Chondrocyte (in vitro differentiated cells): ENCODE measurements at places on chromosomes 6 and 20.

- H3K36me3 ChIP-seq: peaks cover 2% of the 10 kb centered on the region
- DNase-seq: no peak
- H3K27me3 ChIP-seq: no peaks in the 10 kb centered on the region
- no peak overlapping the region for H3K27ac ChIP-seq
- H3K4me1 ChIP-seq: peaks cover 12% of the 10 kb centered on the region
Measured at GRCh38 chr20:49965781-49966305, 16.9 kb upstream of the SNAI1 start.

GRCh38 chr6:20965276-20965675, 431.0 kb downstream of the CDKAL1 start:
- H3K4me3 ChIP-seq: no peak overlapping the region
- DNase-seq: no peak
- H3K27me3 ChIP-seq: no peaks in the 10 kb centered on the region

GRCh38 chr6:52186480-52186879, 305 bp downstream of the IL17A start:
- H3K27me3 ChIP-seq: peaks cover 35% of the 10 kb centered on the region
- H3K4me3 ChIP-seq: no peak overlapping the region
- H3K27ac ChIP-seq: no peak overlapping the region
- H3K4me1 ChIP-seq: no peaks in the 10 kb centered on the region

GRCh38 chr6:31831350-31832215, 4.0 kb downstream of the HSPA1B start:
- H3K4me1 ChIP-seq: peaks cover 42% of the 10 kb centered on the region
- no peaks in the 10 kb centered on the region for H3K27me3 ChIP-seq
- DNase-seq: no peak
- peak overlapping the region; percentile 80 for H3K4me3 ChIP-seq

GRCh38 chr6:64694356-64694755, 1012.7 kb downstream of the EYS start:
- peaks cover 9% of the 10 kb centered on the region for H3K36me3 ChIP-seq
- DNase-seq: no peak
- H3K4me1 ChIP-seq: peaks cover 3% of the 10 kb centered on the region
- H3K27me3 ChIP-seq: no peaks in the 10 kb centered on the region
- no peak overlapping the region for H3K27ac ChIP-seq

DNA sequence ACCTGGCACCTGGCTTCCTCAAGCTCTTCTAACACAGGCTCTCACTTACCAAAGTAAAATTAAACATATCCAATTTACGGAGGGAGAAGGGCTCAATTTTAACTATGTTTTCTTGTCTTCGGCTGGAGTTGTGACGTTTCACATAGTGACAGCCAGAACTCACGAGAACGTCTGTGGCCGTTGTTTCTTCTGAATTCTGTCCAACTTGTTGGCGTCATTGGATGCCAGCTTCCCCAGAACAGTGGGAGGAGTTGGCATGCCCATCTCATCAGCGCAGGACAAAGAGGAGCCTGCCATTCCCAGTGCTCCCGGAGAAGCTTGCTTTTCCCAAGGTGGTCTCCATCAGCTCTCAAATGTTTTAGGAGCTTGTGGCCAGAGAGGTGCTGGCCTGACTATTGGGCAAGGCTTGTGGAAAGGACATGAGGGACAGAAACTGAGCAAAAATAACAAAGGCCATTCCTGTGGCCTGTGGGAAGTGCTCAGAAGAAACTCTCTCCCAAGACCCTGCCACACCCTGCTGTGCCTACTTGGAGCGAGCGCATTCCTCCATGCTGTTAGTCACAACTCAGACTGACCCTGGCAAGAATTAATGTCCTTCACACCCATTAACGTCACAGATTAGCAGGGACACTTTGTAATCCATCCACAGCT, 265.4 kb upstream of the CDH4 start:
- H3K27ac ChIP-seq: no peak overlapping the region
- peaks cover 15% of the 10 kb centered on the region for H3K27me3 ChIP-seq
- H3K36me3 ChIP-seq: no peaks in the 10 kb centered on the region
- DNase-seq: no peak

GRCh38 chr20:41044409-41045062, 15.9 kb downstream of the TOP1 start:
- no peaks in the 10 kb centered on the region for H3K27me3 ChIP-seq
- H3K27ac ChIP-seq: no peak overlapping the region
- no peak for DNase-seq
- H3K4me3 ChIP-seq: no peak overlapping the region
- peaks cover 55% of the 10 kb centered on the region for H3K4me1 ChIP-seq

GRCh38 chr6:79353226-79353625, 118.7 kb upstream of the HMGN3 start:
- H3K4me1 ChIP-seq: no peaks in the 10 kb centered on the region
- peaks cover 10% of the 10 kb centered on the region for H3K27me3 ChIP-seq
- H3K36me3 ChIP-seq: peaks cover under 1% of the 10 kb centered on the region
- no peak overlapping the region for H3K27ac ChIP-seq
- no peak overlapping the region for H3K4me3 ChIP-seq
- no peak for DNase-seq

DNA sequence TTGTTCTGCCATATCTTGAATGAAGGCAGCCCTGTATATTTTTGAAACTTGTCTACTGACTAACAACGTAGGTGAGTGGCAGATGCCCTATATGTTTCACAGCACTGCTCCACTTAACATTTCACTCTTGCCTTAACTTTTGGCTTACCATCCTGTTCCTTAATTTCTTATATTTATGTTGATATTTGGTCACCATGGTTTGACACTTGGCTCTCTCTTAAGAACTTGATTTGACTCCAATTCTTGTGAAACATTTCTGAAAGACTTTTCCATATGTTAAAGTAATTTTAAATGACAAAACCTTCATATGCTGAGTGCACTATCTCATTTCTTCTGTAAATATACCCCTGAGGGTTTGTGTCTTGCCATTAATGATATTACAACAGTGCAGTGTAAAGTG, 434.3 kb upstream of the IMPG1 start:
- peaks cover 4% of the 10 kb centered on the region for H3K27me3 ChIP-seq
- H3K4me1 ChIP-seq: no peaks in the 10 kb centered on the region
- no peak overlapping the region for H3K27ac ChIP-seq
- no peak overlapping the region for H3K4me3 ChIP-seq
- no peaks in the 10 kb centered on the region for H3K36me3 ChIP-seq
- DNase-seq: no peak

DNA sequence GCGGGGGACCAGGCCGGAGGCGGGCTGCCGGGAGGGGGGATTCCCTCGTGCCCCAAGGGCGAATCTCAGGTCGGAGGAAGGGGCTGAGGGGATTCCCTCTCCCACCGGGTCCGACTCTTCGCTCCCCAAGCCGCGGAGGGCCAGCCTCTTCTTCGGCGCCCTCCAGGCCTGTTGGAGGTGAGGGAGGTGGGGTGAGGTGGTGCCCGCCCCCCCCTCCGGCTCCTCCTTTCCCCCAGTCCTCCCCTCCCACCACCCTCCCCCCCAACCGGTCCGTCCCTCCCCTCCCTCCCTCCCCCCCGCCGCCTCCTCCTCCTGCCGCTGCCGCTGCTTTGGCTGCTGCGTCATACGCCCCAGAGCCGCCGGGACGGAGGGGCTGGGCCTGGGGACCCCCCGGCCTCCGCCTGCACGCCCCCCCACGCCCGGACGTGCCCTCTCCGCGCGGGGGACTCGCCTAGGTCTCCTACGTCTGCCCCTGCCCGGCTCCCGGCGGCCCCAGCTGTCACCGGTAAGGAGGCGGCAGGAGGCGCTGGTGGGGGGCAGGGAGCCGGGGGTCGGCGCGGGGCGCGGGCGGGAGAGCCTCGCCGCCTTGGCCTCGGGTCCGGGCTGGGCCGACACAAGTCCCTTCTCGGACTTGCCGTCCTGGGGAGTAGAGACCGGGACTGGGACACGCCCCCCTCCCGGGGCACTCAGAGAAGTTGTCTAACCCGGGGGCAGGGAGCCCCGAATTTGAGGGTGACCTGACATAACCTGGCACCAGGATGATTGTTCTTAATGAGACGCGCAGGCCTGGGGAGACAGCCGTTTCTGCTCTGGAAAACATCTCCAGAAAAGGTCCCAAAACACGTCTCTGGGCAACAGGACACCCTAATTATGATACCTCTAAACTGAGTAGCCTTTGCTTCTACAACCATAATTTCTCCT, at the start of gene PHF1:
Gene PHF1, plus strand, starts transcription at position 304 of the 921 bp plus-strand sequence. CDS start 1,250 bp downstream, outside the sequence.
- DNase-seq: no peak
- peaks cover 36% of the 10 kb centered on the region for H3K4me1 ChIP-seq
- H3K27me3 ChIP-seq: no peaks in the 10 kb centered on the region
- peak within 1 kb of the TSS; percentile 92 for H3K27ac ChIP-seq

GRCh38 chr6:9540126-9540525, 874.7 kb downstream of the TFAP2A start:
- no peak overlapping the region for H3K4me3 ChIP-seq
- H3K27ac ChIP-seq: no peak overlapping the region
- no peaks in the 10 kb centered on the region for H3K36me3 ChIP-seq

GRCh38 chr6:144292372-144292771, 7.2 kb downstream of the UTRN start:
- no peak for DNase-seq
- H3K4me3 ChIP-seq: no peak overlapping the region
- H3K4me1 ChIP-seq: peaks cover 67% of the 10 kb centered on the region

- no peak overlapping the region for H3K4me3 ChIP-seq
- peaks cover 24% of the 10 kb centered on the region for H3K4me1 ChIP-seq
- no peaks in the 10 kb centered on the region for H3K36me3 ChIP-seq
- no peak for DNase-seq
Measured at GRCh38 chr6:125700581-125701353, 48.7 kb upstream of the HEY2 start.

GRCh38 chr20:60138256-60139220, 180.3 kb downstream of the CDH26 start:
- DNase-seq: no peak
- H3K4me3 ChIP-seq: no peak overlapping the region
- H3K4me1 ChIP-seq: no peaks in the 10 kb centered on the region
- no peak overlapping the region for H3K27ac ChIP-seq
- no peaks in the 10 kb centered on the region for H3K27me3 ChIP-seq
